ENCODE measurements at places on chromosomes 1 and 21.

DNA sequence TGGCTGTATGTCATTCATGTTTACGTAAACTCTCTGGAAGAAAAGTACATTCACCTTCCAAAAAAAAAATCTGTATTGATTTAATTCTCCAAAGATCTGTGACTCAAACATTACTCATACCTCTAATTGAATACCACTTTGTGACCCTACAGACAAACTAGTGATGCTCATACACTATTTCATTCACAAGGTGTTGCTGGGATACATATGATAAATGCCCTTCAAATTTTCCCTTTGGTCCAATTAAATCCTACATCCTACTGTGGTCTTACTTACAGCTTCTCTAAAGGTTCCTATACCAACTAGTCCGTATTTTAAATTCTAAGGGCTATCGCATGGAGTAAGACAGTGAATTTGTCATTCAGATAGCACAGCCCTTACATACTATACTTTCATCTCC lies 26.8 kb upstream of the CADM3 start:
- DNase-seq: no peak

DNA sequence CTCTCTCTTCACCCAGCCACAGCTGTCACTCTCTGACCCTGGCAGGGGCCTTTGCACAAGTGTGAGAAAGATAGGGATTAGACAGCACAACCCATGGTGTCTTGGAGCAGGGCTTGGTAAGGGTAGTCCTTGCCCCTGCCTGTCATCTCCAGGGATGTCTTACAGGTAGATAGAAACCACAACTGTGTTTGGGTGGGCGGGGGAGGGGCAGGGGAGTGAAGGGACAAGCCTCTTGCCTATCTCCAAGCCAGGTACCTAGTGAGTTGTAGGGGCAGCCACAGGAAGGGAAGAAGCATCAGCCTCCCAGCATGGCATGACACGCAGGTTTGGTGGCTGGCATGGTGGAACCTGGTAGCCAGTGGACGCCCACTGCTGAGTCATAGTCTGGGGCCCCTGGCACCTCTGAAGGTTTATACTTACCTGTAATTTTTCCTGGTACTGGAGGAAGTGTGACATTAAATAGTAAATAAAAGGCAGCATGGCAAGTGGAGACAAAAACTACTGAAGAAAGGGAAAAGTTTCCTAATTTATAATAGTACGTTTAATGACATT lies 97.5 kb downstream of the CLEC20A start:
- DNase-seq: no peak

DNA sequence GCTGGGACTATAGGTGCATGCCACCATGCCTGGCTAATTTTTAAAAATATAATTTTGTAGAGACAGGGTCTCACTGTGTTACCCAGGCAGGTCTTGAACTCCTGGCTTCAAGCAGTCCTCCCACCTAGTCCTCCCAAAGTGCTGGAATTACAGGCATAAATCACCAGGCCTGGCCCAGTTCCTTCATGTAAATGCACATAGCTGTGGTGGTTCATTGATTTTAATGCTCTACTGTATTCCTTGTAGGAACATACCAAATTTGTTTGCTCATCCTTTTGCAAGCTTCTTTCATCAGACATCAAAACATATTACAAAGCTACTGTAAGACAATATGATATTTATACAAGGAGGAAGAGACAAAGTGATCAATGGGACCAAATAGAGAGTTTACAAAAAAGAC lies 237.5 kb upstream of the ESRRG start:
- no peak for DNase-seq

DNA sequence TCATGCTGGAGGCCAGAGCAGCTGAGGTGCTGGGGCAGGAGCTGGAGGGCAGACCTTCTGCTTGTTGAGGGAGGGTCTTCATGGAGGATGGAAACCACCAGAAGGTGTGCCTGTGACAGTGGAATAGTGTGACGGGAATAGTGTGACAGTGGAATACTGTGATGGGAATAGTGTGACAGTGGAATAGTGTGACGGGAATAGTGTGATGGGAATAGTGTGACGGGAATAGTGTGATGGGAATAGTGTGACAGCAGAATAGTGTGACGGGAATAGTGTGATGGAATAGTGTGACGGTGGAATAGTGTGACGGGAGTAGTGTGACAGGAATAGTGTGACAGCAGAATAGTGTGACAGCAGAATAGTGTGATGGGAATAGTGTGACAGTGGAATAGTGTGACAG lies 325.1 kb downstream of the HHAT start:
- DNase-seq: no peak

GRCh38 chr1:119011706-119012105 lies 23.6 kb upstream of the TBX15 start:
- no peak for DNase-seq

DNA sequence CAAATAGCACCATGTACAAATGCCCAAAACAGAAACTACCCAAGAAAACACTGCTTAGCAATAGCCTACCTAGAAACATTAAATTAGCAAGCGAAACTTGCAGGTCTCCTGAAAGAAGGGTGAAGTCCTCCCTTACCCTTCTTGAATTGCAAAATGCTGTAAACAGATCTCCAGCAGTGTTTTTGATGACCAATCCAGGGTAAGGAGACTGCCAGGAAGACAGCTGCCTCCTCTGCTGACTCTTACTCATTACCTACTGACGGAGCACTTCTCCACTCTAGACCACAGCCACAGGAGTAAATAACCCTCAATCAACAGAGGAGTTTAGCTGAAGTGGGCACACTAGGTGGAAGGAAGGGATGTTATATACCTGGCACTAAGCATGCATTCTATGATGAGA lies 32.2 kb upstream of the GADD45A start:
- no peak for DNase-seq

GRCh38 chr1:91821126-91821868 lies 64.7 kb downstream of the TGFBR3 start:
- DNase-seq: no peak

DNA sequence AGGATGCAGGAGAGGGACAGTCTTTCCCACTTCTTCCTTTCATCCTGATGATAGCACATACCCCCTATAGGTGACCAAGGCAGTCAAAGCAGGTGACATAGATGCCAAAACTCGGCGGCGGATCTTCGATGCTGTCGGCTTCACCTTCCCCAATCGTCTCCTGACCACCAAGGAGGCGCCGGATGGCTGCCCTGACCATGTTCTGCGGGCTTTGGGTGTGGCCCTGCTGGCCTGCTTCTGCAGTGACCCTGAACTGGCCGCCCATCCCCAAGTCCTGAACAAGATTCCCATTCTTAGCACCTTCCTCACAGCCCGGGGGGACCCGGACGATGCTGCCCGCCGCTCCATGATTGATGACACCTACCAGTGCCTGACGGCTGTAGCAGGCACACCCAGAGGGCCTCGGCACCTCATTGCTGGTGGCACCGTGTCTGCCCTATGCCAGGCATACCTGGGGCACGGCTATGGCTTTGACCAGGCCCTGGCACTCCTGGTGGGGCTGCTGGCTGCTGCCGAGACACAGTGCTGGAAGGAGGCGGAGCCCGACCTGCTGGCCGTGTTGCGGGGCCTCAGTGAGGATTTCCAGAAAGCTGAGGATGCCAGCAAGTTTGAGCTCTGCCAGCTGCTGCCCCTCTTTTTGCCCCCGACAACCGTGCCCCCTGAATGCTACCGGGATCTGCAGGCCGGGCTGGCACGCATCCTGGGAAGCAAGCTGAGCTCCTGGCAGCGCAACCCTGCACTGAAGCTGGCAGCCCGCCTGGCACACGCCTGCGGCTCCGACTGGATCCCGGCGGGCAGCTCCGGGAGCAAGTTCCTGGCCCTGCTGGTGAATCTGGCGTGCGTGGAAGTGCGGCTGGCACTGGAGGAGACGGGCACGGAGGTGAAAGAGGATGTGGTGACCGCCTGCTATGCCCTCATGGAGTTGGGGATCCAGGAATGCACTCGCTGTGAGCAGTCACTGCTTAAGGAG lies 2.9 kb downstream of the NCDN start:
- DNase-seq: no peak

GRCh38 chr1:19733615-19734014 lies 66.1 kb downstream of the TMCO4 start:
- DNase-seq: no peak

- DNase-seq: no peak
These were observed 51.1 kb downstream of the SLX9 start for GRCh38 chr21:44990921-44991320.

GRCh38 chr1:9883585-9884449 lies 26.3 kb downstream of the CTNNBIP1 start:
- DNase-seq: no peak
